Fibroblast of skin of abdomen (primary cell): ENCODE measurements at places on chromosomes 11 and 22.
A peak's percentile ranks its signal among the peaks of the same experiment; 100 is the strongest.

DNA sequence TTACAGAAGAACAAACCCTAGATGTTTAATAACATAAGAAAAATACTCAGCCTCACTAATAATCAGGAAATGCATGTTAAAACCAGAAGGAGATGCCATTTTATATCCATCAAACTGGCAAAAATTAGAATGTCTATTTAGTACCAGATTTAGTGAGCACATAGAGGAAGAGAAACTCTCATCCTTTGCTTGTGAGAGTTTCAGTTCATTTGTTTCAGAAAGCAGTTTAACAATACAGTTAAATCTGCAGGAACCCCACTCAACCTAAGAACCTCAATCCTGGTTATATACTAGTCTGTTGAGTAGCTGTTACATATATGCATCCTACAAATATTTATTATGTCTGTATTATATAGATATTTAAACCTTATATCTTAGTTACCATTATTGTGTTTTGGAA lies 172.6 kb downstream of the WNT11 start:
- DNase-seq = no peak

DNA sequence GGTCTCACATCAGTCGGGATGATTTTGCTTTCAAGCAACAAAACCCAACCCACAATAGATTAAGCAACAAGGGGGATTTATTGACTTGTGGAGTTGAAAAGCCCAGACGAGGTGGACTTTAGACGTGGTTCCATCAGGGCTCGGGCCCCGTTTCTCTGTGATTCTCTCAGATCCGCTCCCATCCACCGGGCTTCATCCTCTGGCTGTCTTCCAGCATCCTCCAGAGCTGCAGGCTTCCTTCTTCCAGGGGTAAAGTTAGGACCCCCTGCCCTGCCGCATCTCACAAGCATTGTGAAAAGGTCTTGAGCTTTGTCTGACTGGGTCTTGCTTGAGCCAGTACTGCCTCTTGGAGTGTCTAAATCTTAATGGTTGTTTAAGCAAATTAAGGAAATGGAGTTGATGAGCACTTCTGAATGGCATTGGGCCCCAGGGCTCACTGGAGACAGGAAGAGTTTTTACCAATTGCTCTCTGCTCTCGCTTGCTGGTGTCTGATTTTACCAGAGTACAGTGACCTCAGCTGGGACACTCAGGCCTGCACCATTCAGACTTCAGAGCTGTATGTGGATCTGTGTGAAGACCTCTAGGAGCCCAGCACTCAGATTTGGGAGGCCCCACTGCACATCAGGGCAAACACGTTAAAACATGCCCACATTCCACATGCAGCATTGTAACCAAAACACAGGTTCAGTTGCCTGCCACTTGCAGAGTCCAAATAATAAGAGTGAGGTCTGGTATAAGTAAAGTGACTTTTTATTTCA lies 13.5 kb upstream of the FTH1 start:
- no peak for DNase-seq

DNA sequence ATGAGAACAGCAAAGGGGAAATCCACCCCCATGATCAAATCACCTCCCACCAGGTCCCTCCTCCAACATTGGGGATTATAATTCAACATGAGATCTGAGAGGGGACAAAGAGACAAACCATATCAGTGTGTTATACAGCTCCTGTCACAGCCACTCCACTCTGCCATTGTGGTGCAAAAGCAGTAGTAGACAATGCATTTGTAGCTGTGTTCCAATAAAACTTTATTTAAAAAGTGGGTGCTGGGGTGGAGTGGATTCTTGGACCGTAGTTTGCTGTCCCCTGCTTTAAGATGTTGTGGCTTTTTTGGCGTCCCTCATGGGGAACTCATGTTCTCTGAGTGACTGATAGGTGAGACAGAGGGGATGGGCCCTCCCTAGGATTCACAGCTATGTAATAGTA lies 399.1 kb downstream of the SOX6 start:
- no peak for DNase-seq

GRCh38 chr11:62402226-62402959 lies 16.4 kb upstream of the SCGB1A1 start:
- DNase-seq = no peak

DNA sequence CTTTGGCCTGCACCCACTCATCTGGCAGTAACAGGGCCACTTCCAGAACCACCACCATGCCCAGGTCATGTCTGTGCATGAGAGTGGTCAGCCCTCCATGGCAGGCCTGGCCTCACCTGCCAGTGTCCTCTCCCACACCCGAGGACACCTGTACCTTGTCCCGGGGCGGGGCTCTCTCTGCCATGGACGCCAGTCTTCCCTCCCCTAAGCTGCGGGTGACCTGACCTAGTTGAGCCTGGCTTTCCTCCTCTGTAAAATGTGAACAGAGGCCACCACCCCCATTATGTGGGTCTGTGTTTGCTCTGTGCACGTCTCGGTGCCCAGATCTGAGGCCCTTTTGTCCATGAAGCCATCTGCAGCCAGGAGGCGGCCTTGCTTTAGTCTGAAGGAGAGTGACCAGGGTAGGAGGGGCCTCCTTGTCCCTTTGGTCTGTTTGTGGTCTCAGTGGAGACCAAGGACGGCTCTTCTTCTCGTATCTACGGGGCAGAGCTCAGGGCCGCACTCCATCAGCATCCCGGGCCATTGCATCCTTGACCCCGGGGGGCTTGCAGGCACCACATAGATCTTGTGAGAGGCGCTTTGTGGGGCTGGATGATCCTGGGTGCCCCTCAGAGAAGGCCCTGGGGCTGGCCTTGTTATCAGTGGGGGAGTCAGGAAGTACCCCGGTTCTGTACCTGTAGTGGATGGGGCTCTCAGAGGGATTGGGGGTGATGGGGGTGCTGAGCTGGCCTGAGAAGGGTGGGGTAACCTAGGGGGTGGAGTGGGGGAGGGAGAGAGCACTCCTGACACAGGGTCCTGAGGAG lies 121.6 kb downstream of the KCNQ1 start:
- DNase-seq = no peak

DNA sequence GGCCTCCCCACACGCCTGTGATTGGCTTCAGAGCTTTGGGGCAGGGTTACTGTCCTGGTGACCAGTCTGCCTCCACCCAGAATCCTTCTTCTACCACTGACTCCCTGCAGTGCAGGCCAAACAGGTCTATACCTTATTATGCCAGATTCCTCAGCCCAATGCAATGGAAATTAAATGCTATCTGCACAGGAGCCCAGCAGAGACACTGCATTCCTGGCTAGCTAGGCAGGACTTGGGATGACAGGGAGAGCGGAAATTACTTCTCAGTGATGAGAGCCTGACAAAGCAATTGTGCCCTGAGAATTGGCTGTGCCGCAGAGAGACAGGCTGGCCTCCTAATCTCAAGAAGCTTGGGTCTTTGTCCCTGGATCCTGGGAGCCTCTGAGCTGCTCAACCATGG lies 143.8 kb upstream of the NCAM1 start:
- DNase-seq = no peak

DNA sequence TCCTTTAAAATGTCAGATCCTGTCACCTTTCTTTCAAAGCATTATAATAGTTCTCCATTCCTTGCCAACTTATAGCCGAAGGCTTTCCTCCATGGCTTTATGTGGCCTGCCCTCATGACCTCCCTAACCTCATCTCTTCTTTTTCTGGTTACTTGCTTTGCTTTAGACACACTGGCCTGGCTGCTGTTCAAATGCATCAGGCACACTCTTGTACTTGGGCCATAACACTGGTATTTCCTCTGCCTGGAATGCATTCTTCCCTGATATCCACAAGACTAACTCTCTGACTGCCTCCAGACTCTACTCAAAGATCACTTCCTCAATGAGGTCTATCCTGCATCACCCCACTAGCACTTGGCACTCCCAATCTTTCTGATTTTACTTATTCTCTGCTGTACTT lies 710.3 kb downstream of the KCNA4 start:
- peak; percentile 94 for DNase-seq
